NCI-H1436 (cell line): ENCODE measurements at places on chromosomes 2 and 18.

DNA sequence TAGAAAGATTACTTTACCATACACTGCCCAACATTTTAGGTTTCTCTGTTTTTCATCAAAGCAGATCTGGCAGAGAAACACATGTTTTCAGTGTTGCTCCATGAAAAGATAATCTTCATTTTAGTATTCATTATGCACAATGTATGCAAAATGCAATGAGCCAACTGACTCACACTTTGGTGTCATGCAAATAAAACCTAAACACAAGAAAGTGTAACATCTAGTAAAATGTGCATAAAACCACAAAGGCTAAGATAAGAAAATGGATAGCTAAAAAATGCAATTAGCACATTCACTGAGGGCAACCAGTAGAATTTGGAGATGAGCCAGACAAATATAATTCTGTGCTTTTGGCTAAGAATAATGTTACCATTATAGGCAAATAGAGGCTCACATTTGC is 203.5 kb upstream of the UBE2E3 start:
- DNase-seq, result no peak

DNA sequence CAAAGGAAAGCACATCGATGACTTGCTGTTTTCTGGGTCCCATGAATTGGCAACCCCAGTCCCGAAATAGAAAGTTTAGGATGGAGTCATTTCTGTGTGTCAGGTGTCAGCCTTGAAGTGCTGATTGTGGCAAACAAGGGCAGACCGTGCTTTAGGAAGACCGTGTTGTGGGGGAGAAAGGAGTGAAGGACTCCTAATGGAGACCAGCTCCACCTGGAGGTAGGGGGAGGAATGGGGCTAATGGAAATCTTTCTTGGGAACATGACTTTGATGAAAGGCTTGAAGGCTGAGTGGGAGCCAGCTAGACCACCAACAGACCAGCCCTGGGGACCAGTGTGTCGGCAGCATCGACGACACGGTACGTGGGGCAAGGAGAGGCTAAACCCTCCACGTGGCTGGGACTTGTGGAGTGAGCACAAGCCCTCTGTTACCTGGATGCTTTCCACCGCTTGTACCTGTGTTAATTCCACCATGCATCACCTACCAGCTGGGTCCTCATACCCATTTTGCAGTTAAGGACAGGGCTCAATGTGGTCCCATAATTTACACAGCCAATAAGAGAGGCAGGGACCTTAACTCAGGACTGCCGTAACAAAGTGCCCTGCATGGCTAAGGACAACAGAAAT is 104.2 kb downstream of the SH3BP4 start:
- DNase-seq, result peak; percentile 50

- no peak for DNase-seq
These were observed 30.7 kb upstream of the TMEM247 start for GRCh38 chr2:46448641-46449040.

DNA sequence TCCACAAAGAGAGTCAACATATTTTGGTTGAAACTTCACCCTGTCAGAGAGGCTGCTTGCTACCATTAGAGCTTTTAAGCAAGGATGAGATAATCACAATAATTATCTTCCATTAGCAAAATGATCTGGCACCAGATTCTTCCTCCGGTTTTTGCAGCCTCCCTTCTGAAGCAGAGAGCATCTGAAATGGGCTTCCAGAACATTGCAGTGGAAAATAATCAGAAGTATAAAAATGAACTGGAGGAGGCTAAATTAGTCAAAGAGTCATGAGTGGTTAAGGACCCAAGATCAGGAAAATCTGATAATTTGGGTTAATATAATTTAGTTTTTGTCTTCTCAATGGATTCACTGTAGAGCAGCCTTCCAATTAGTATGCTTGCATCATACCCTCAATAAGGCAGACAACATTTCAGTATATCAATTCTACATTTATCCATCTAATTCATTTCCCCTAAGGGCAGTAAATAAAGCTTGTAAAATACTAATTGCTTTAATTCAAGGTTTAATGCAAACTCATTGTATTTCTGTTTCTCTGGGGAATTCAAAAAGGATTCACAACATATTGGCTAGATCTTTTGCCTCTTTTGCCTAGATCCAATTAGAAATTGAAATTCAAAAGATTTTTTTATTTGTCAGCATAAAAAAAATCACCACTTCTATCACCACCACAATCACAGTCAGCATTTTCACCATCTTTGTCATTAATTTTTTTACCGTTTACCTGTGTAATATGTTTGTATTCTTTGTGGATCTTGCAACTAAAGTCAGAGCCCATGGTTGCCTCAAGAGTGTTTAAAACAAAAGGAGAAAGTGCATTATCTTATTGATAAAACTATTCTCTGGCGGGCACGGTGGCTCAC is 537.2 kb upstream of the DCC start:
- peak; percentile 93 for DNase-seq

GRCh38 chr2:111705711-111706336 is 178.2 kb downstream of the ANAPC1 start:
- DNase-seq, result no peak

GRCh38 chr2:108969856-108970255 is 19.2 kb downstream of the EDAR start:
- DNase-seq, result no peak

DNA sequence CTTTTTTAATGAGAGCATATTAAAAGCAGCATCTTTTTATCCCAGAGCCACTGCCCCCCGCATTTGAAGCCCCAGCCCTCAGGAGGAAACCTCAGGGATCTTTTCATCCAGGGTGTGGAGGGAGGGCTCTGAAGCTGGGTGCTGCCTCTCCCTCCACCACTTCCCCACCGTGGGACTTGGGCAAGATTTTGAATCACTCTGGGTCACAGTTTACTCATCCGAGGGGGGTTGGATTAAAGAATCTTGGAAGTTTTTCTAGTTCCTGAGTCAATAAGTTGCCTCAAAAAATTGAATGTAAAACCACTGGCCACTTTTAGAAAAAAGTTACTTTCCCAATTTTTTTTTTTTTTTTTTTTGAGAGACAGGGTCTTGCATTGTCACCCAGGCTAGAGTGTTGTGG is 62.0 kb upstream of the ANKRD44 start:
- DNase-seq, result no peak

GRCh38 chr2:37688771-37689468 is 17.5 kb upstream of the CDC42EP3 start:
- DNase-seq, result no peak

DNA sequence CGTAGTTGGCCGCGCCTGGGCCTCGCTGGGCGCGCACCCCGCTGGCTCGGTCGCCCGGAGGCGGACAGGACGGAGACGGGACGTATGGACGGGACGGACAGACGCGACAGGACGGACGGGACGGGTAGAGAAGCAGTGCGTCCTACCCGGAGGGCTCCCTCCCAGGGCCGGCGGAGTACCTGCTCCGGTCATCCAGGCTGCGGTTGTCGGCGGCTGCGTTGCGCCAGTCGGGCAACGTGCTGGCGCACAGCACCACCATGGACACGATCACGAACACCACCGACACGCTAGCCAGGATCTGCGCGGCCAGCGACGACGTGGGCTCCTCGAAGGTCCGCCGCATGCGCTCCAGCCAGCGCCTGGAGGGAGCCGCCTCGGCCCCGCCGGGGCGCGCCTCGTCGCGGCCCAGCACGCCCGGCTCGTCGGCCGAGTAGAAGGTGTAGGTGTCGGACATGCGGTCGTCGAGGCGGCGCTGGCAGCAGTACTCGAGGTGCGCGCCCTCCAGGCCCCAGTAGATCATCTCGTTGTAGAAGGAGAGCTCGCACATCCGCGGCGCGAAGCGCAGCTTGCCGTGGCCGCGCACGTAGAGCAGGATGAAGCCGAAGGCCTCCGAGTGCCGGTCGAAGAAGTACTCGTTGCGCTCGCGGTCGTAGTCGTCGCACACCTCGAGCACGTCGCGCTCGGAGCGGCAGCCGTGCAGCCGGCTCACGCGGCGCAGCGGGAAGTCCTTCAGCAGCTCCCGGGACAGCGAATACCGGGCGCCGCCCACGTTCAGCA is 903 bp downstream of the KCNG3 start:
- DNase-seq, result peak; percentile 52

DNA sequence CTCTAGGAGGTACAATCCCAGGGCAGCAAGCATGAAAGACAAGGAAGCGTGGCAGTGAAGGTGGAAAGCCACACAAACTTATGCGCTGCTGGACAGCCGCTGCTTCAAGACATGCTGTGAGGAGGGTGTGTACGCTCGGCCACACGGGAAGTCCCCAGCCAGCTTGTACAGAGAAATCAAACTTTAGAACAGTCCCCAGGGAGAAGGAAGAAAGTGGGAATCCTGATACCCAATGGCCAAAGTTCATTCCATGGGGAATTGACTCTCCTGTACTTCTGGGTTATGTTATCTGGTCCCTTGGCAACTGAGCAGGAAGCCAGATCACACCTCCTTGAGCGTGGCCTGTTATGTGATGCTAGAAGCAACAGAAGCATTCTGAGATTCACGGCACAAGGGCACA is 86.1 kb upstream of the BOD1L2 start:
- no peak for DNase-seq

GRCh38 chr2:150449856-150450255 is 37.6 kb downstream of the RND3 start:
- no peak for DNase-seq

- no peak for DNase-seq
These were observed 1.2 kb downstream of the COA5 start for GRCh38 chr2:98607104-98607503.

- no peak for DNase-seq
These were observed 106.4 kb downstream of the NDUFA10 start for GRCh38 chr2:239918749-239919148.

GRCh38 chr2:10584843-10585475 is 104.8 kb downstream of the NOL10 start:
- DNase-seq, result no peak

- no peak for DNase-seq
These were observed 27.8 kb downstream of the ZNF532 start for GRCh38 chr18:58892488-58892887.

GRCh38 chr2:161124201-161124600 is 36.0 kb upstream of the TANK start:
- no peak for DNase-seq

GRCh38 chr2:215396595-215397313 is 39.1 kb downstream of the FN1 start:
- DNase-seq, result no peak

GRCh38 chr2:109195193-109196045 is 66.4 kb downstream of the SH3RF3 start:
- no peak for DNase-seq

DNA sequence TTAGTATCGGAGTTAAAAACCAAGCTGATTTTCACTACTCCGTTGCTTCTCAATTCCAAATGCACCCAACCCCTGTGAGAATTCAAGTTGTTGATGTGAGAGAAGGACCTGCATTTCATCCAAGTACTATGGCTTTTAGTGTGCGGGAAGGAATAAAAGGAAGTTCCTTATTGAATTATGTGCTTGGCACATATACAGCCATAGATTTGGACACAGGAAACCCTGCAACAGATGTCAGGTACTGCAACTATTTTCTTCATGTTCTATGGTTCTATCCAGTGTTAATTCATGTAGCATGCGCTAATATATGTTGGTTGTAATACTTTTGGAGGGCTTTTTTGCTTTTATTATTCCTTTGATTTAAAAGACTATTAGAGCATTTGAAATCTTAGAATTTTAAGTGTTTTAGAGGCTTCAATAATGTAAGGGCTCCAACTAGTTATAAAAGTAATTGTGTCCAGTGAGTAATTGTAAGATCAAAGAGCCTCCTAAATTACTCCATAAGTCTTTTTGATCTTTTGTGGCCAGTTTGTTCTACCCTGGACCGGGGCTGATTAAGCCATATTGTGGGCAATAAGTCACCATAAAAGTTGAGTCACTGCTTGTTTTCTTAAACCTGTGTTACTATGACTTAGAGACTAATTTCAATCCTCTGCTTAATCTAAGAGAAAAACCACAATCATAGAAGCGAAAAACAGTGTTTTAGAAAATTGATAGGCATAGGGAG is 22.9 kb downstream of the DSG4 start:
- no peak for DNase-seq

- no peak for DNase-seq
These were observed 177.9 kb downstream of the TPGS2 start for GRCh38 chr18:36650906-36651305.

GRCh38 chr2:43348908-43349661 is 122.7 kb upstream of the ZFP36L2 start:
- DNase-seq, result no peak

DNA sequence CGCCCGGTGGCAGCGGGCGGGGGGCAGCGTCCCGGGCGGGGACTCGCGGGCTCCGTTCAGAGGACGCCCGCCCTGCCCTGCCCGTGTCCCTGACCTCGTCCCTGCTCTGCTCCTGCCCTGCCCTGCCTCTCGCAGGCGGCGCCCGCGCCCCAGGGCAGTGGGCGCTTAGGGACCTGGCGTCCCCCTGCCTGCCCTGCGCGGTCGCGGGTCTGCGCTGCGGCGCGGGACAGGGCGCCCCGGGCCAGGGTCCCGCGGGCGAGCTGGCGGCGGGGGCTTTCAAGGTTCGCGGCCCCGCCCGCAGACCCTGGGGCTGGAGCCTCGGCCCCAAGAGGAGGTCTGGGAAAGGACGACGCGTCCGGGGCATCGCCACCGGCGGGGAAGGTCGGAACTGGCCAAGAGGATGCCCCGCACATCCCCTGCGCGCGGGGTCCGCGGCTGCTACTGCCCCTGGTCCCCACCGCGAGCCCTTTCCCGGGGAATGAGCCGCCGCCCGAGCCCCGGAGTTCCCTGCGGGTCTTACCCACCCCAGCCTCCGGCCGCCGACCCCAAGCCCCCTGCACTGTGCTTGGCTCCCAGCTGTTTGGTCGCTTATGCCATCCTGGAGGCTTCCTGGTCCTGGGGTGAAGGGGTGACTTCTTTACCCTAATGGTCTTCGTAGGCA is 679 bp downstream of the RNF144A start:
- peak; percentile 23 for DNase-seq

DNA sequence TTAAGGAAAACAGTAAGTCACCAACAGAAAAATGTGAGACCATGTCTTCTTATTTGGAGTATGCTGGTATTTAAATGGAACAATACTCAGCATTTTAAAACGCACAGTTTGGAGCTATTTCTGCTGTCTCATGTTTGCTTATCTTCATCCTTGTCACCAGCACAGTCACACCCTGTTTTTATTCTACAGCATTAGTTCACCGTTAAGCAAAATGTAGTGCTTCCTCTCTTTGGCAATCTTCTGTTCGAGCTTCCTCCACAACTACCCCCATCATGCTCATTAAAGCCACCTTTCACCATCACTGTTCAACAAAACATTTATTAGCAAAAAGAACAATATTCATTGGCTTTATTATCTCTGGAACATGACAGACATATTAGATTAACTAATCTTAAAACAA is 64.0 kb downstream of the SLC40A1 start:
- DNase-seq, result no peak

GRCh38 chr2:42317945-42318344 is 43.1 kb downstream of the COX7A2L start:
- DNase-seq, result no peak

DNA sequence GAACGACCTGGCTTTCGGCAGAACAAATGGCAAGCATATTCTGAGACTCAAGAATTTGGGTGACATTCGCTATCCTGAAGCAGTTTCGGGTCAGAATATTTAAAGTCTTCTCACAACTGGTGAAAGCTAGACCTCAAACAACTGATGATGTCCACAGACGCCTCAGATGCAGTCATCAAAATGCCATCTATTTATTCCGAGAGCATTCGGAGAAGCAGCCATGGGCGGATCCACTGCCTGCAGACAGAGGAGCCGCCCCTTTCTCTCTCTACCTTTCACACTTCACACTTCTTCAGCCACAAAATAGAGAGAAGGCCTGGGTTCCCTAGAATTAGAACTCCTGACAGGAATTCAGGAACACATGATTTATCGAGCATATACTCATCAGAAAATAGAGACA is 65.8 kb upstream of the CREB1 start:
- DNase-seq, result no peak

- no peak for DNase-seq
These were observed 15.0 kb upstream of the ZNF407 start for GRCh38 chr18:74582642-74583041.
